AML-193 (cell line): ENCODE measurements at places on chromosomes 12 and 14.

GRCh38 chr12:101628676-101629075 is 33.9 kb downstream of the MYBPC1 start:
- no peak for DNase-seq

- DNase-seq: no peak
Observed at GRCh38 chr14:88798156-88798555, 5.4 kb upstream of the EML5 start.

- DNase-seq: no peak
Observed at GRCh38 chr12:7031306-7031705, 13.0 kb upstream of the LPCAT3 start.

GRCh38 chr12:46553911-46554310 is 181.3 kb upstream of the SLC38A2 start:
- no peak for DNase-seq

- no peak for DNase-seq
Observed at GRCh38 chr14:69941768-69942742, 62.8 kb downstream of the SMOC1 start.

DNA sequence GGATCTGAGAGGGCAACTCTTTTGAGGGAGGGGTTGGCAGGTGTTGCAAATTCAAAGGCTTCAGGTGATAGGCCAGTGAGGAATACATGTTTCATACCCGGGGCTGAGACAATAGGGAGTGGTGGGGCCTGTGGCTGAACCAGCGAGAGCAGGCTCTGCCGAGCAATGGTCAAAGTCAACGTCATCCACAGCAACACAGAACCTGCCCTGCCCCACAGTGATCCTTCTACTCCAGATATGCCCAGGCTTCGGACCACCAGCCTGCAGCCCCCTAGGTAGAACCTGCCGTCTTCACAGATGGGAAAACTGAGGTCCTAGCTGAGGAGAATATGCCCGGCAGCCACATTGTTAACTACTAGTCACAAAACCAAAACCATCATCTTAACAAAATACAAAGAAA is 4.1 kb downstream of the SERPINA1 start:
- DNase-seq: no peak

- DNase-seq: no peak
Observed at GRCh38 chr12:113880326-113880725, 85.8 kb downstream of the RBM19 start.

- no peak for DNase-seq
Observed at GRCh38 chr14:59890676-59891075, 20.1 kb upstream of the RTN1 start.

GRCh38 chr12:84270470-84271140 is 642.0 kb downstream of the SLC6A15 start:
- DNase-seq: no peak

DNA sequence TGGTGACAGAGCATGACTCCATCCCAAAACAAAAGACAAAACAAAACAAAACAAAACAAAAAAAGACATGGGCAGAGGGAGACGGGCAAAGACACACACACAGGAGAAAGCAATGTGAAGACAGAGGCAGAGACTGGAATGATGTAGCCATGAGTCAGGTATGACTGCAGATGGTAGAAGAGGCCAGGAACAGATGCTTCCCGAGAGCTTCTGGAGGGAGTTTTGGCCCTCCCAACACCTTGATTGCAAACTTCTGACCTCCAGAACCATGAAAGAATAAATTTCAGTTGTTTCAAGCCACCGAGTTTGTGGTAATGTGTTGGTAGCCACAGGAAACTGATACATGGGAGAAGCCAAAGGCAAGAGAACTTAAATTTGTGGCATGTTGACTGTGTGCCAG is 27.1 kb downstream of the VWF start:
- no peak for DNase-seq

- DNase-seq: no peak
Observed at GRCh38 chr12:54005531-54005852, 3.3 kb upstream of the HOXC8 start.

GRCh38 chr14:29832042-29832441 is 95.6 kb downstream of the PRKD1 start:
- no peak for DNase-seq

DNA sequence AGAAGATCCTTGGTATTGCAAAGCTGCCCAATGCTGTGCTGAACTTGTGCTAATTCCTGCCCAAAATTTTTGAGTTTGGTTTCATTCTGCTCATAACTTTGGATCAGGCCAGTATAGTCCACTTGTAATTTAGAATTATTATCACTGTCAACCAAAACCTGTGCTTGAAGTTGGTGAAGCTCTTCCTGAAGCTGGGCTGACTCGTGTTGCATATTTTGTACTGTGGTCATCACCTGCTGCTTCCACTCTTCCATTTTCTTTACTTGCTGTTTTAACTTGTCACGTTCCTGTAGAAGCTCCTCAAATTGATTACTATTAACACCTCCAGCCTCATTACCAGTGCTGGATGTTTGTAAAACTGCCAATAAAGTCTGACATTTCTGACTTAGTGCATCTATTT is 35.8 kb downstream of the TRIP11 start:
- no peak for DNase-seq

- no peak for DNase-seq
Observed at GRCh38 chr14:32009221-32009975, 67.7 kb upstream of the ARHGAP5 start.

- no peak for DNase-seq
Observed at GRCh38 chr12:93616584-93617101, 44.2 kb downstream of the SOCS2 start.

DNA sequence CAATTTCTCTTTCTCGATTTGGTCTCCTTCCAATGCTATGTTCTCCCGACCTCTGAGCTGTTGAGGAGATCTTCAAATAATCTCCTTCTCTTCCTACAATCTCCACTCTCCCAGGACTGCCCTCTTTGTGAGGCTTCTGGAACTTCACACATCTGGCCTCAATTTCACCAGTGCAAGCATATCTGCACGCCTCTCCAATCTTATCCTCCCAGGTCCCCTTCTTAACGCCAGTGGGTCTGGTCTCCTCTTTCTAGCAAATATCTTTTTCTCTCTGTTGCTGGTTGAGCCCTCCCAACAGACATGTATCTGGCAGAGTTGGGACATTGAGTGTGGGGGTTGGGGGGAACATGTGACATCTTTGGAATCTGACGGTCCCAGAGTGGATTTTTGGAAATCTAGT is 17.9 kb downstream of the RTL1 start:
- no peak for DNase-seq

DNA sequence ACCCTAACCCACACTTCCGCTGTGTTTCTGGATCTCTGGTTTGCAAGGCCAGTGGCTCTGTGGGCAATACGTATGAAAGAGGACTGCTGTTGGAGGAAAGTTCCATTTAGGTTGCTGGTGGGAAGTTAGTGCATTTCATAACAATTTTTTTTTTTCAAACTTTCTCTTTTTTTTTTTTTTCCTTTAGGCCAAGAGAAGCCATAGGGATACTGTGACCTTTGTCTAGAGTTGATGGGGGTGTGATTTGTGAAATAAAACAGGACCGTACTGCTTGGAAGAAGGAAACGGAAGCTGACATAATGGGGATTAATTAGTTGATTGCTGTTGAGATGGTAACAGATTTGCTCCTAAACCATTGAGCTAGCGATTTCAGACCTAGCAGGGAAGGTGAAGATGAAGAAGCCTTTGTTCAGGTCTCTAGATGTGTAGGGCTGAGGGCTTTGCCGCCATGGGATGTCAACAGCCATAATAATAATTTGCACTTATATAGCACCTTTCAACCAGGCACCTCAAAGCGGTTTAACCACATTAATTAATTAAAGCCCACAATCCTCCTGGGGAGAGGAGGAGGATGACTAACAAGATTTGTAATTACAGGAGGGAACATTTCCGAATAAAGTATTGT is 315.3 kb downstream of the ZFP36L1 start:
- no peak for DNase-seq

DNA sequence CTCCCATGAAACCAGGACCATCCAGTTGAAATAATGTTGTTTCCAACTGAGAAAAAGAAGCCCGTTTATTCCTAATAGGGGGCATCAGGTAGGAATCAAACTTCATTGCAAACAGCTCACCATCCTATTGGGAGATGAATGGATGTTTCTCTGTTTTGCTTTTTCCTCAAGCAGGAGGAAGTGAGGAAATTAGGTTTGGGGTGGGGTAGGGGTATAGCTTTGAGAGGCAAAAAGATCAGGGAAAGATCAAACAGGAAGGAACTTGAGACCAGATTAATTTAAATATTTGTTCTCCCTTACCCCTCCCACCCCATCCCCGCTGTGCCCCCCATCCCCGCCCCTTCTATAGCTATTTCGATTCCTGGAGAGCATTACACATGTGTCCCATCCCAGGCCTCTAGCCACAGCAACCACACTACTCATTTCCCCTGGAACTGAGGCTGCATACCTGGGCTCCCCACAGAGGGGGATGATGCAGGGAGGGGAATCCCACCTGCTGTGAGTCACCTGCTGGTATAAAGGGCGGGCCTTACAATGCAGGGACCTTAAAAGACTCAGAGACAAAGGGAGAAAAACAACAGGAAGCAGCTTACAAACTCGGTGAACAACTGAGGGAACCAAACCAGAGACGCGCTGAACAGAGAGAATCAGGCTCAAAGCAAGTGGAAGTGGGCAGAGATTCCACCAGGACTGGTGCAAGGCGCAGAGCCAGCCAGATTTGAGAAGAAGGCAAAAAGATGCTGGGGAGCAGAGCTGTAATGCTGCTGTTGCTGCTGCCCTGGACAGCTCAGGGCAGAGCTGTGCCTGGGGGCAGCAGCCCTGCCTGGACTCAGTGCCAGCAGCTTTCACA is at the start of gene IL23A:
TSS of gene IL23A (plus strand) at position 577 of the 850 bp plus-strand sequence. CDS start at position 738, 161 bp downstream.
- DNase-seq: no peak

GRCh38 chr14:66628636-66629035 is 120.7 kb downstream of the GPHN start:
- DNase-seq: no peak

DNA sequence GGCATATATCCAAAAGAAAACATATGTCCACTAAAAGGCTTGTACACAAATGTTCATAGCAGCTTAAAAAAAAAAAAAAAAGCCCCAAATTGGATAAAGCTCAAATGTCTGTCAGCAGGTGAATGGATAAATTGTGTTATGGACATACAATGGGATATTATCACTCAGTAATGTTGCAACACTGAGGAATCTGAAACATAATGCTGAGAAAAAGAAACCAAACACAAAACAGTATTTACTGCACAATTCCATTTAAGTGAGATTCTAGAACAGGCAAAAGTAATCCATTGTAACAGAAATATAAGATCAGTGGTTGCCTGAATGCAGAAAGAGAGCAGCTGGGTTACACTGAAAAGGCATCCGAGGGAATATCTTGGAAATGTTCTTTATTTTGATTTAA is 117.9 kb downstream of the SLC15A5 start:
- no peak for DNase-seq

DNA sequence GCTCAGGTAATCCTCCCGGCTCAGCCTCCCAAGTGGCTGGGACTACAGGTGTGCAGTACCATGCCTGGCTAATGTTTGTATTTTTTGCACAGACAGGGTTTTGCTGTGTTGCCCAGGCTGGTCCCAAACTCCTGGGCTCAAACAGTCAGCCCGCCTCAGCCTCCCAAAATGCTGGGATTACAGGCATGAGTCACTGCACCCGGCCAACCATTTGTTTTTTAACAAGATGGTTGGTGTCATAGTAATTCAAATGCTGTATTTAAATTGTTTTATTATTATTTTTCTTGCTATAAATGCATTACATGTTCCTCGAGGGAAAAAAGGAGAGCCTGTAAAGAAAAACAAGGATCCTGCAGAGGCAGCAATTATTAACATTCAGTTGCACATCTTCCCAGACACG is 83.9 kb downstream of the EP400 start:
- no peak for DNase-seq

GRCh38 chr12:53103860-53104305 is 597 bp downstream of the SOAT2 start:
- peak; percentile 74 for DNase-seq

DNA sequence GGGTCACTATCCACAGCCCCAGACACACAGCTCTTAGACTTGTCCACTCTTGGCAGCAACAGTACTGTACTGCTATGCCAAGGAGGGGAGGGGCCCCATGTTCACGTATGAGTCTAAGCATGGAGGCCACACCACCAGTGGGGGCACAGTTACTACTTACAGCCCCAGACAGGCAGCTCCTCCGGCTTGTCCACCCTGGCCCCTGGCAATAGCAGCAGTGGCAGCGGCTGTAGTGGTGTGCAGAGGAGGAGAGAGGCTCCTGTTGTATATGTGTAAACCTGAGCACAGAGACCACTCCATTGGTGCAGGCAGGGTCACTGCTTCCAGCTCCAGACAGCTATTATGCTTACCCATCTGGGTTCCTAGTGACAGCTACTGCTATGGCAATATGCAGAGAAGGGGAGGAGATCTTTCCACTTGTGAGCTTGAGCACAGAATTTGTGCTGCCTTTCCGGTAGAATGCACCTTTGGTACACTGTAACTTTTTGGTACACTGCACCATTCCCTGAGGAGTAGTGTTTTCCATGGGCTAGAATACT is 113.2 kb downstream of the RAD51B start:
- DNase-seq: no peak

GRCh38 chr12:87140262-87140661 is 884.1 kb upstream of the MGAT4C start:
- no peak for DNase-seq
